ENCODE measurements at places on chromosomes 6 and 20.
A peak's percentile ranks its signal among the peaks of the same experiment; 100 is the strongest.

GRCh38 chr6:79137671-79138070 is 59.6 kb upstream of the PHIP start:
- no peak for DNase-seq

- no peak for DNase-seq
Observed at GRCh38 chr6:148598724-148599123, 148.1 kb upstream of the UST start.

GRCh38 chr6:18498408-18498807 is 111.3 kb downstream of the RNF144B start:
- DNase-seq: no peak

DNA sequence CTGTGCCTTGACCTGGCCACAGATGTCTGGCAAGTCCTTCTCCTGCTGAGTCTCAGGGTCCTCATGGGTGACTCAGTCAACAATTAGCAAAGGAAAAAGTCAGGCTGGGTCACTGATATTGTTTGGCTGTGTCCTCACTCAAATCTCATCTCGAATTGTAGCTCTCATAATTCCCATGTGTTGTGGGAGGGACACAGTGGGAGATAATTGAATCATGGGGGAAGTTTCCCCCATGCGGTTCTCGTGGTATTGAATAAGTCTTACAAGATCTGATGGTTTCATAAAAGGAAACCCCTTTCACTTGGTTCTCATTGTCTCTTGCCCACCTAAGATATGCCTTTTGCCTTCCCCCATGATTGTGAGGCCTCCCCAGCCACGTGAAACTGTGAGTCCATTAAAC is 45.7 kb downstream of the PREX1 start:
- DNase-seq: no peak

- DNase-seq: no peak
Observed at GRCh38 chr6:84332139-84333034, 104.9 kb upstream of the CEP162 start.

GRCh38 chr6:7180751-7181150 is 73.0 kb downstream of the RREB1 start:
- DNase-seq: no peak

- DNase-seq: no peak
Observed at GRCh38 chr6:7879579-7879978, 31.0 kb downstream of the TXNDC5 start.

DNA sequence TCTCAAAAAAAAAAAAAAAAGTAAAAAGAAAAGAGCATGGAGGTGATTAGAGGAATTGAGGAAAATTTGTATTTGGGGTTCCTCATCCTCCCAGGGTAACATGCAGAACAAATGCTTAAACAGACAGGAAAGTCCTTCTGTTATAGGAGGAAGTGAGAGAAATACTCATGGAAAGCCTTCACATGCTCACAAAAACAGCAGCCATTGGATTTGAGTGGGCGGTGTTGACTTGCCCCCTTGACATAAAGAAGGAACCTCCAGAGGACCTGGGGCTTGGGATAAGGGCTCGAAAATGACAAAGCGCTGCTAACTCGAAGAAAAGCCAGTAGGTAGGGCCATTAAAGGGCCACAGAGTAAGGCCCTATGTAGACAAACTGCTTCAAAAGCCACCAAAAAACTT is 17.5 kb upstream of the SAMHD1 start:
- DNase-seq: no peak

DNA sequence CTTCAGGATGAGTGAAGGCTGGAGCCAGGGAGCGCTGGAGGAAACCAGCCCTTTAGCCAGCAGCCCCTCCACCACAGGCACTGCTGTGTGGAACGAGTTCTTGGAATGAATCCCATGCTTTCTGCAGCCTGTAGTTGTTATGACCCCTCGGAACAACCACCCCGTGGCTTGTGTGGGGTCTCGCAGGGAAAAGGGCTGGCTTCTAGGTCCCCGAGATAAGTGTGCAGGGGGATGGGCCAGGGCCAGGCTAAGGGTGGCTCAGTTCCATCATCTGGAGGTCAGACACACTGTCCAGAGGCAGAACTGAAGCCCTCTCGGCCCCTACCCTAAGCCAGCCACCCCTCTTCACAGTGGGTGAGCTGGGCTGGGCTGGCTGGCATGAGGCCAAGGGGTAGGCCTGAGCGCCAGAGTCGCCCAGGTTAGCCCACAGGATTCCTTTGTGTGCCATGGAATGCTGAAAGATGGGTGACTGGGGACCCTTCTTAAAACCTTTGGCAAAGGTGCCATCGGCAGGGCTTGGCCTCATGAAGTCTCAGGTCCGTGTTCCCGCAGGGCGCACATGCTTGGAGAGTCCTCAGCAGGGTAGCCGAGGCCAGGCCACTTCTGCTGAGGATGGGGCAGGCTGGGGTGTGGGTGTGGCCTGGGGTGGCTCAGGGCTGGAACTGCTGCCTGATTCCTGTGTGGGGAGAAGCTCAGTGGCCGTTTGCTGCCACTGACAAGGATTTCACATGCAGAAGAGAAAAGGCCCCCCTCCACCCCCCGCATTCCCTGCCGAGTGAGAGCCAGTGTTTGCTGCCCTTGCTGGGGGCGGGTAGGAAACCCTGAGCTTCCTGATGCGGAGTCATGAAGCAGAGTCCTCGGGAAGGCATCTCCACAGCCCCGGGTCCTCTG is 24.6 kb downstream of the SPATA2 start:
- peak; percentile 35 for DNase-seq

DNA sequence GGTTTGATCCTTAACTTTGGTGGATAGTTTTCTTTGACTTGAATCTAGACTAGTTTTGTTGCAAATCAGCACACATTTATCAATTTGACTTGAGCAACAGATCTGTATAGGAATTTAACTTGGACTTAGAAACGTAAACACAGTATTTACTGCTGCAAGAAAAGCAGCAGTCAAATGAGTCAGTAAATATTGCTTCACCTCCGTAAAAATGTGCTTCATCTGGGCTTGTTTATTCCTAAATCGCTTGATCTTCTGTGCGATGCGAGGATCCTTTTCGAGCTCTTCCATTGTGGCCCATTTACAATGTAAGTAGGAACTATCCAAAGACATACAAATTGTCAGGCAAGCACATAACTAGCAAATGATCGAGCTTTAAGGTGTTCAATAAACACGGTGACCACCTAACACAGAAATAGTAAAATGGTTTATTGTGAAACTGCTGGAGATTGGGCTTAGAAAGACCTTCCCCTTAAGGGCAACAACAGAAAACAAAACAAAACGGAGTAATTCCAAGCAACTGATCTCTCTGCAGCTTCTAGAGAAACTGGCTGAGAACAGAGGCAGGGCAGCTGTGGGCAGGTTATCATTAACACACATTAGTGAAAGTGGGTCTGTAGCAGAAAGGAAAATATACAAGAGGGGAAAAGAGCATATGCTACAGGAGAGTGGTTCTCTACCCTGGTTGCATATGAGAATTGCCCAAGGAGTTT is 120.8 kb downstream of the CHD6 start:
- no peak for DNase-seq

GRCh38 chr20:17762873-17763557 is 63.2 kb downstream of the BANF2 start:
- DNase-seq: no peak

- DNase-seq: no peak
Observed at GRCh38 chr6:107458672-107459282, 587 bp downstream of the PDSS2 start.

DNA sequence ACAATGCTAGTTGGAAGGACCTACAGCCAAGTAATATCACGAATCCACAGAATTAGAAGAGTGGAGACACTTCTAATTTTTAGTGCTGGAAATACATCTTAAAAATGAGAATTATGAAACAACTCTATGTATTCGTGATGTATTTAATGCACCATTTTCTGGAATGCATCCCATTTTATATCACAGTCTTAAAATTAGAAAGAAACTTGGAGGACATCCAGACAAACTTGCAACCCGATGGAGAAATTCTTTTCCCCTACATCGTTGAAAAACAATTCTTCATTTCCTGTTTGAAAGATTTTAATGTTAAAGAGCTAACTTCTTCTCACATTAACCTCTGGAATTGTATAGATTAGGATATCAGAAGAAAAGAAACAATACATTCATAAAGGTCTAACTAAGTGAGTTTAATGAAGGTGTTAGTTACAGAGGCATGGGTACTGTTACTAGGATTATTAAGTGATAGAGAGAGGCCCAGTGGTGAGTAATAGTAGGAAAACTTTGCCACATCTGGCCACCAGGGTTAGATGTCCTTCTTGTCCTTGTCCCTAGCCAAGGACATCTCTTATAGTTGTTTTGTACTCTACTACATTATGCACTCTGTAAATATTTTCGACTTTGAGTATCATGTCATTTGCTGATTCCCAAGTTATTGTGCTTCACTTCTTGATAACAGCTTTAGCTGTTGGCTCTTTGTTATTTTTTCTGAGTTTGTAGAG is 502.4 kb upstream of the PTCHD4 start:
- DNase-seq: peak; percentile 21

- peak; percentile 20 for DNase-seq
Observed at GRCh38 chr6:68059899-68060298, 575.2 kb upstream of the ADGRB3 start.

DNA sequence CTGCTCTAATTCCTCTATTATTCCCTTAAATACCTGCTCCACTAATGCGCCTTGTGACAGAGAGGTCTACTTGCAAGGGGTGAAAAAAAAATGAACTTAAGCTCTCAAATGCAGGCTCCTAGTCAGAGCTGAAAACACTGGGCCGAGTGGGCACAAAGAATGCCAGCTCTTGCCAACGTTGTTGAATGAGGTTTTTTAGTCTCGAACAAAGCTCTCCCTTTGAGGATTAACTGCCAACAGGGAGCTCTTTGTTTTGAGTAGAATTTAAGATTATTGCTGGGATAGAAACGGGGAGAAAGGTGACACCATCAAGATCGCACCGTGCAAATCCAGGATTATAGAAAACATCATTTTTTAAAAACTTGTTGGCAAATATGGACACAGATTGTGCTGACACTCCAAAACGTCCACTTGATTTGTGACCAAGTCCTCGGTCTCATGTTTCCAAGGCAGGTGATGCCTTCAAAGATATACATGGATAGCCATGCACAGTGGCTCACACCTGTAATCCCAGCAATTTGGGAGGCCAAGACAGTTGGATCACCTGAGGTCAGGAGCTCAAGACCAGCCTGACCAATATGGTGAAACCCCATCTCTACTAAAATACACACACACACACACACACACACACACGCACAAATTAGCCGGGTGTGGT is 163.2 kb downstream of the BMP7 start:
- no peak for DNase-seq

GRCh38 chr6:135871296-135871695 is 19.8 kb downstream of the PDE7B start:
- DNase-seq: peak; percentile 71

GRCh38 chr6:34032856-34033255 is 113.0 kb downstream of the GRM4 start:
- no peak for DNase-seq

GRCh38 chr6:31734821-31735406 is 1.4 kb downstream of the CLIC1 start:
- peak; percentile 75 for DNase-seq

DNA sequence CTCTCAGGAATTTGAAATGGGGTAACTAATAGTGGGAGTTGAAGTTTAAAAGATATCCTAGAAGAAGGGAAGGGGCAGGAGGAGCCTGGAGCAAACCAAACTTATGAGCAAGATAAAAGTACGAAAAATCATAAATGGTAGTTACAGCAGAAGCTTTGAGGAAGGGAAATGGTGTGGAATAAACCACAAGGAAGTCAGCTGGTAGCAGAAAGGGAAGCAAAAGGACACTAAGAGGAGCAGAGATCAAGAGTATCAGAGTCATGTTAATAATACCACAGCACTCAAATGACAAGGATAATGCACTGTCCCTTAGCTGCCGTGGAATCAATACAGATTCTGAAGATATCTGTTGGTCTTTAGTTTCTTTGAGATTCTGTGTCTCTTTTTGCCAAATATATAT is 44.9 kb upstream of the CCDC28A start:
- no peak for DNase-seq

DNA sequence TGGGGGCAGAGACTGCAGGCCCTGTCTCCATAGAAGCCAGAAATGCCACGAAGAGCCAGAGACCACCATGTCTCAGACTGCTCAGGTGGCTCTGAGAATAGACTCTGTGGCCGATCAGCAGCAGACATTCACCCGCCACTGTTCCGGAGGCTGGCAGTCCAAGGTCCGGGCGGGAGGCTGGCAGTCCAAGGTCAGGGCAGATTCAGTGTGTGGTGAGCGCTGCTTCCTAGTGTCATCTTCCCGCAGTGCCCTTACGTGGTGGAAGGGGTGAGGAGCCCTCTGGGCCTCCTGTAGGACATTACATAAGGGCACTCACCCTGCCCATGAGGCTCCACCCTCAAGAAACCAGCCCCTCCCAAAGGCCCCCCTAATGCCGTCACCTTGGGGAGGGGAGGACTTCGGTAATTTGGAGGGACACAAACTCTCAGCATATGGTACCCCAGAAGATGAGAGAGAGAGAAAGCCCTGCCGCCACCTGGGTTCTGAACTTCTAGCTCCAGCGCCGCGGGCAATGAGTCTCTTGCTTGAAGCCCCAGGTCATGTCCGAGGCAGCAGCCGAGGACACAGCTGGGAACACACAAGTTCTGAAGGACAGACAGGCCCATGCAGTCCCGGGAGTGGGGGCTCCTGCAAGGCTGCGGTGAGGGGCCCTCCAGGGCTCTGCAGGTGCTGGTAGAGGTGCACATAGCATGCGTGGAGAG is 36.4 kb downstream of the DACT2 start:
- DNase-seq: no peak

DNA sequence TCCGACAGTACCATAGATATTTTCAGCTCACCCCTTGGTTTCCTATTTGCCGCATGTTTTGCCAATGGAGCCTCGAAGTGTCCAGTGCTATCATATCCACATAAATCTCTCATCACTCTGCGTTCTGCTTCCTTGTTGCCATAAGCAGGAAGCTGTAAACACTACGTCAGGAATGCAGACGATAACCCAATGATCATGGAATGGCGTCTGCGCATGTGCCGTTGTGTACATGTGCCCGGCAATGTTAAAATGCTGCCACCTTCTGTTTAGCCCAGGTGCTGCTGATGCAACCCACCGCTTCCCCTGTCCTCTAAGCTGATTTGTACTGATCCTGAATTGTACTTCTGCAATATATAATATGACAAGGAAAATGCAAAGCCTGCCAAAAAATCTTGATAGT is 607.5 kb downstream of the HDGFL1 start:
- no peak for DNase-seq

DNA sequence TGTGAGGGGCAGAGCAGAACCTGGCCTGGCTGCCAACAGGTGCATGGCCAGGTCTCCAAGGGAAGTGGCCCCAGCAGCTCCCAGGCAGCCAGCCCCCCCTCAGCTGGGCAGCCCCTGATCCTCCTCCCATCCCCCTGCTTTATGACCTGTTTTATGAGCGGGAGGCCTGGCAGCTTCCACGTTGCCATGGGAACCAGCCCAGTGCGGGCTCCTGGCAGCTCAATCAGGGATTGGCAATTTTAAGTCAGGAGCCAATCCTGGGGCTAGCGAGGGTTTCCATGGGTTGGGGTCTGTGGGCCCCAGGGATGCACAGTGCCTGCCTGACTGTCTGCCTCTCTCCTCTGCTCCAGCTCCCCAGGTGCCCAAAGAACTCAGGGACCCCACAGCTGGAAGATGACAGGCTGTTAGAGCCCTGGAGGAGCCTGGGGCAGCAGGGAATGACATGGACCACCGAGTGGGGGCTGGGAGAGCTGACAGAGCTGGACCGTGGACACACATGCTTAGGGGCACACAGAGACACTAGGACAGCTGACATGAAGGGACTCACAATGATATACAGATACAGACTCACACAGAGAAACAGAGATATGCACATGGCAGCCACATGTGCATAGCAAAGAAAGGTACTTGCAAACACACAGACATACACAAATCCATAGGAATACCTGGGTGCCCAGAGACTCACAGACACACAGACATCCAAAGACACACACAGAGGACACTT is 56.5 kb upstream of the SIRPA start:
- no peak for DNase-seq

GRCh38 chr6:146545581-146545980 is 1.9 kb downstream of the RAB32 start:
- DNase-seq: peak; percentile 82

All from fibroblast of upper back skin (primary cell).